WTC11 (cell line): ENCODE measurements at places on chromosomes 2 and 18. TPM values are rescaled to one million over a fixed set of nuclear protein-coding genes. Genes with fewer than 3 reads are reported as not detected.
A peak's percentile ranks its signal among the peaks of the same experiment; 100 is the strongest.

Gene SIX2
- total RNA-seq = 1.2 to 1.7 TPM (median 1.5 TPM) in 3 replicates

Gene NT5DC4
- not detected in 3 replicates for total RNA-seq

Gene FABP1
- total RNA-seq = 0.39 to 1.1 TPM (median 0.46 TPM) in 3 replicates

Gene PSTPIP2
- total RNA-seq = 1.9 to 2.5 TPM (median 1.9 TPM) in 3 replicates

Gene EVA1A
- total RNA-seq = 3.2 to 4.1 TPM (median 3.3 TPM) in 3 replicates

Gene HOXD10
- total RNA-seq = not detected in 3 replicates

Gene TWIST2
- 4.1 to 5.7 TPM (median 5.1 TPM) in 3 replicates for total RNA-seq

Gene TUBB6
- total RNA-seq = 137 to 240 TPM (median 149 TPM) in 3 replicates

Gene ANKRD23
- 2.5 to 4.1 TPM (median 3.2 TPM) in 3 replicates for total RNA-seq

Gene OR6B2
- total RNA-seq = not detected in 3 replicates

Gene TSPYL6
- not detected in 3 replicates for total RNA-seq

Gene RFTN2
- 1.1 to 1.9 TPM (median 1.5 TPM) in 3 replicates for total RNA-seq

Gene DSG1
- 0.07 to 0.09 TPM in 2 of 3 replicates, not detected in the other for total RNA-seq

DNA sequence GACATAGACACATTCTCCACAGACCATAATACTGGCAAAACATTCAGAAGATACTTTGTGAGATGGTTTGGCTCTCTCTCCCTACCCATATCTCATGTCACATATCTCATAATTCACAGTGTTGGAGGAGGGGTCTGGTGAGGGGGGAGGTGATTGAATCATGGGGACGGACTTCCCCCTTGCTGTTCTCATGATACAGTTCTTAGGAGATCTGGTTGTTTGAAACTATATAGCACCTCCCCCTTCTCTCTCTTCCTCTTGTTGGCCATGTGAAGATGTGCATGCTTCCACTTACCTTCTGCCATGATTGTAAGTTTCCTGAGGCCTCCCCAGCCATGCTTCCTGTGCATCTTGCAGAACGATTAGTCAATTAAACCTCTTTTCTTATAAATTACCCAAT lies 61.1 kb downstream of the HK2 start:
- peaks cover 22% of the 10 kb centered on the region for H3K4me1 ChIP-seq
- no peak for DNase-seq
- H3K27me3 ChIP-seq = no peaks in the 10 kb centered on the region
- H3K27ac ChIP-seq = peak overlapping the region; percentile 5; the same call in 1 of the 2 replicates
- H3K36me3 ChIP-seq = peaks cover 61% of the 10 kb centered on the region

DNA sequence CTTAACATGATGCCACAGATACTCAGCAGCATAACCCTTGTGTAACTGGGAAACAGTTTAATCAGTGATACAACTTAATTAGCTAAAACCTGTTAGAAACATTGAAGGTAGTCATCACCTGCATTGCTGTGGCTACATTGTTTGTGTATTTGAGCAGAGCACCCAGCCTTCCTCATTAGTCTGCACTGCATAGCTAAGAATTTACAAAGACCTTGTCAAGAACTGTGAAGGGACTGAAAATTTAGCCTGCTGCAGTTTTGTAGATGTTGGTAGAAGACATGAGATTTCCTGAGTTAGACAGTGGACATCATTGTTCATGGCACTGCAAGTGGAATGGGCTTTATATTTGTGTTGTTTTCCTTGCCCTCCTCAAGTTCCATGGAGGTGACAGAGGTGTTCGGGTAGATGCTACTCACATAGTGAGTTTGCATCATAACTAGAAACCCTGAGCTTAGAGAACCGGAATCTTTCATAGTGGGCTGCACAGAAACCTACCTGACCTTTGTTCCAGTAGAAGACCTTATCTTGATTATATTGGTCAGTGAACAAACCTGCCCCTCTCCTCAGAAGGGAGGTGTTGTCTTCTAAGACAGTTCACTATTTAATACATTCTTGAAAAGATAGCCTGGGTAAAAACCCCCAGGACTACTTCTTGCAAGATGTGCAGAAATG lies 12.5 kb downstream of the VAPA start:
- H3K27ac ChIP-seq = peak overlapping the region; percentile 83; the same call in 1 of the 2 replicates
- peaks cover 70% of the 10 kb centered on the region for H3K4me1 ChIP-seq
- no peak for DNase-seq
- H3K36me3 ChIP-seq = no peaks in the 10 kb centered on the region
- no peak overlapping the region for H3K4me3 ChIP-seq
- H3K27me3 ChIP-seq = no peaks in the 10 kb centered on the region

GRCh38 chr18:44896846-44897245 lies 216.2 kb downstream of the SETBP1 start:
- peaks cover 7% of the 10 kb centered on the region for H3K36me3 ChIP-seq
- H3K27ac ChIP-seq = no peak overlapping the region
- peaks cover 20% of the 10 kb centered on the region for H3K4me1 ChIP-seq
- no peak overlapping the region for H3K4me3 ChIP-seq
- no peak for DNase-seq

- H3K27ac ChIP-seq = no peak overlapping the region
- H3K36me3 ChIP-seq = peaks cover 9% of the 10 kb centered on the region
- no peaks in the 10 kb centered on the region for H3K27me3 ChIP-seq
- peaks cover 8% of the 10 kb centered on the region for H3K4me1 ChIP-seq
- DNase-seq = no peak
- H3K4me3 ChIP-seq = no peak overlapping the region
Observed at GRCh38 chr18:3782901-3783300, 332.9 kb downstream of the TGIF1 start.

DNA sequence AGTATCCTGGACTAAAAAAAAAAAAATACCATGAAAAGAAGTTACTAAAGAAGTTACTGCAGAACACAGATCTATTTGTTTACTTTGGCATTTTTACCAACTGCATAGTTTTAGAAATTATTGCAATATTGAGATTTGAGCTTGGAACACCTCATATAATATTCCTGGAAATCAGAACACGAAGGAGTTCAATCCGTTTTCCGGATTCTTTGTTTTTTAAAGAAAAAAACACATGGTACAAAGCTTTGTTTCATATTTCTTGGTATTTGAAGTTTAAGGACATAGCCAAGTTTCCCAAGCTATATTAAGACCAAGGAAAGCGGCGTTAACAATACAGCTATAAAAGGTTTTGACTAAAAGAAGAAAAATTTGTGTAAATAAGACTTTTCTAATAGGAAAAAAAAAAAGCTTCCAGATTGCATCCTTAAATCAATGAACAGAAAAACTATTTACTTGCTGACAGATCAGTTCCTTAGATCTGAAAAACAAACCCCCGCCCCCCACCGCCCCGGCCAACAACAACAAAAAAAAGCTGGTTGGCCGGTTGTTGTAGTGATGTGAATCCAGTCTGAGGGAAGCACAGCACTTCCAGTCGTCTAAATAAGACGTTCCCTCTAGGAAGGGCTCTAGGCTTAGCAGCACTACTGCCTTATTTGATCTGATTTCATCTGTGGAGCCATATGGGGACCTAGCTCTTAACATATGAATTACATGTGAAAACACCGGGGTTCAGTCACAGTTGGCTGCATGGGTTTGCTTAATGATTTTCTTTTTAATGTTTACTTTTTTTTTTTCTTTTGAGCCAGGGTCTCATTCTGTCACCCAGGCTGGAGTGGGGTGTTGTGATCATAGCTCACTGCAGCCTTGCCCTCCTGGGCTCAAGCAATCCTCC lies 2.5 kb upstream of the RHOB start:
- H3K27ac ChIP-seq = no peak overlapping the region
- no peak for DNase-seq
- peaks cover 18% of the 10 kb centered on the region for H3K4me1 ChIP-seq

GRCh38 chr2:200472853-200473464 lies 36.9 kb downstream of the KCTD18 start:
- H3K4me3 ChIP-seq = no peak overlapping the region
- H3K4me1 ChIP-seq = peaks cover 42% of the 10 kb centered on the region
- no peak for DNase-seq
- peak overlapping the region; percentile 48; the same call in 1 of the 2 replicates for H3K27ac ChIP-seq

- H3K36me3 ChIP-seq = peaks cover 4% of the 10 kb centered on the region
- H3K4me1 ChIP-seq = peaks cover 8% of the 10 kb centered on the region
- DNase-seq = no peak
- H3K27ac ChIP-seq = no peak overlapping the region
Observed at GRCh38 chr18:38297910-38298309, 732.3 kb upstream of the CELF4 start.

GRCh38 chr2:198187841-198188240 lies 383.4 kb downstream of the PLCL1 start:
- no peak for DNase-seq

DNA sequence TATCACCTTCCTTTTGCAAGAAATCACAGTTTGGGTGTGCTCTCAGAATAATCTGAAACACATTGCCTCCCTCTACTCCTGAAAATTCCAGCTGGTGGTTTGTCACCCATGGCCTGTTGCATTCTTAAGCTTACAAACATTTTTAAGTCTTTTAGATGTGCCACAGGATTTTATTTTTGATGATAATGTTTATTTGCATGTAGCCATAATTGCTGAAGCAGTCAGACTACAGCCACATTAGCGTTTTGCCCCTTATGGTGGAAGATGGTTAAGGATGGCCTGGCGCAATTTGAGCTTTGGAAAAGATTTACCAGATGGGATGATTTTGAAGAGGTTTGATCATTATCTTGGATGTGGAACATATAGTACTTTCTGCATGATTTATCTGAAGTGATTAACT lies 439.5 kb downstream of the MEIS1 start:
- no peak overlapping the region for H3K4me3 ChIP-seq
- no peak overlapping the region for H3K27ac ChIP-seq
- no peaks in the 10 kb centered on the region for H3K27me3 ChIP-seq
- no peaks in the 10 kb centered on the region for H3K4me1 ChIP-seq
- no peaks in the 10 kb centered on the region for H3K36me3 ChIP-seq
- DNase-seq = no peak

- no peak overlapping the region for H3K4me3 ChIP-seq
- DNase-seq = no peak
- H3K36me3 ChIP-seq = no peaks in the 10 kb centered on the region
- H3K4me1 ChIP-seq = peaks cover 42% of the 10 kb centered on the region
- peaks cover 33% of the 10 kb centered on the region for H3K27me3 ChIP-seq
- no peak overlapping the region for H3K27ac ChIP-seq
Observed at GRCh38 chr2:217332866-217333265, 473.0 kb upstream of the TNP1 start.

- no peak overlapping the region for H3K4me3 ChIP-seq
- no peaks in the 10 kb centered on the region for H3K36me3 ChIP-seq
- H3K27ac ChIP-seq = no peak overlapping the region
- no peak for DNase-seq
- H3K4me1 ChIP-seq = no peaks in the 10 kb centered on the region
Observed at GRCh38 chr18:55695091-55695490, 107.1 kb upstream of the TCF4 start.

GRCh38 chr2:231743376-231744116 lies 35.2 kb downstream of the PTMA start:
- H3K4me3 ChIP-seq = no peak overlapping the region
- H3K4me1 ChIP-seq = peaks cover 16% of the 10 kb centered on the region
- H3K27ac ChIP-seq = no peak overlapping the region
- no peaks in the 10 kb centered on the region for H3K27me3 ChIP-seq
- no peak for DNase-seq

DNA sequence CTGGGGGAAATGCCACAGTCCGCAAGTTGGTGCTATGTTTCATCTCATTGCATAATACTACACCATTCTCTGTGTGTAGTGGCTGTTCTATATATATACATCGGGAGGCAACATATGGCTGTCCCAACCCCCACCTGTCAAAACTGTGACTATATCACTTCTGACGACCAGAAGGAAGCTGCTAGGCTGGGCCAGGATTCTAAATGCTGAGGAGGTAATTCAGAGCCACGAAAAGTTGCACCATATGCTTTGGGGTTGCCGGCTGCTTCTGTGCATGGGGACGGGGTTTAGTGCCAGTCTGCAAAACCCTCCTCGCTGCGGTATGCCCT lies 117.3 kb downstream of the MSH2 start:
- DNase-seq = no peak
- H3K36me3 ChIP-seq = 0 out of 2 replicates have a peak, but pooled peaks cover 5% of the 10 kb centered on the region
- H3K4me1 ChIP-seq = peaks cover 24% of the 10 kb centered on the region
- H3K4me3 ChIP-seq = 0 out of 2 replicates have a peak overlapping the region, but pooled peaks have one; percentile 6
- peaks cover 3% of the 10 kb centered on the region; the same call in 1 of the 2 replicates for H3K27me3 ChIP-seq
- no peak overlapping the region for H3K27ac ChIP-seq

- H3K36me3 ChIP-seq = no peaks in the 10 kb centered on the region
- H3K27me3 ChIP-seq = no peaks in the 10 kb centered on the region
- H3K4me1 ChIP-seq = peaks cover 20% of the 10 kb centered on the region
- no peak overlapping the region for H3K4me3 ChIP-seq
- no peak for DNase-seq
Observed at GRCh38 chr2:173221132-173221695, 133.5 kb upstream of the CDCA7 start.

DNA sequence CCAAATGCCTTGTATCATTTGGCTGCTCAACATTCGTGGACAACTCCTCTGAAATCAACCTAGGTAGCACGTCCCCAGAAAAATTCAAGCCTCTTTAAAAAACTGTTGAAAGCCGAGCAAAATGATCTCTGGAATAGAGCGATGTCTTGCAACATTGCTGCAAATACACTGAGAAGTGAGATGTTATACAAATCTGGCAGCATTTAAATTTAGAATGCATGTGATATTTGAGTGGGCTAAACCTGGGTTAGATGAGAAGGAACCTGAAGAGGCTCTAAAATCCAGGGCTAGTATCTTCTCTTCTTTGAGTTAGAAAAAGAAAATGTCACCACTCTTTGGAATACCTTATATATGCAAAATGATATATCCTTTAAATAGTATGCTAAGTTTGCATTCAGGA lies 81.5 kb upstream of the ZBTB14 start:
- no peaks in the 10 kb centered on the region for H3K36me3 ChIP-seq
- H3K27ac ChIP-seq = no peak overlapping the region
- DNase-seq = no peak
- H3K27me3 ChIP-seq = no peaks in the 10 kb centered on the region

DNA sequence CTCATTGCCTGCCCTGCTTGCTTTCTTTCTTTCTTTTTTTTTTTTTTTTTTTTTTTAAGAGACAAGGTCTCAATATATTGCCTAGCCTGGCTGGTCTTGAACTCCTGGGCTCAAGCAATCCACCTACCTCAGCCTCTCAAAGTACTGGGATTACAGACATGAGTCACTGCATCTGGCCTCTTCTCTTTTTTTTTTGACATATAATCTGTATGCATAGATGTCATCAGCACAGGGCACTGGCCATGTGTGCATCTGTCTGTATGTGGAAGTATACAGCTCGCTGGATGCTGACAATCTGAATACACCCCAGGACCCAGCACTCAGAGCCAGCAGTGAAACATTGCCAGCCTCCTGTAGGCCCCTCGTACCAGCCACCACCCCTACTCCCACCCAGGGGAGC lies 49.5 kb downstream of the TFCP2L1 start:
- H3K27ac ChIP-seq = no peak overlapping the region
- H3K27me3 ChIP-seq = no peaks in the 10 kb centered on the region
- no peak overlapping the region for H3K4me3 ChIP-seq
- no peak for DNase-seq
- no peaks in the 10 kb centered on the region for H3K4me1 ChIP-seq

GRCh38 chr18:61710082-61710620 lies 182.7 kb downstream of the RNF152 start:
- H3K4me1 ChIP-seq = peaks cover 4% of the 10 kb centered on the region
- H3K4me3 ChIP-seq = no peak overlapping the region

DNA sequence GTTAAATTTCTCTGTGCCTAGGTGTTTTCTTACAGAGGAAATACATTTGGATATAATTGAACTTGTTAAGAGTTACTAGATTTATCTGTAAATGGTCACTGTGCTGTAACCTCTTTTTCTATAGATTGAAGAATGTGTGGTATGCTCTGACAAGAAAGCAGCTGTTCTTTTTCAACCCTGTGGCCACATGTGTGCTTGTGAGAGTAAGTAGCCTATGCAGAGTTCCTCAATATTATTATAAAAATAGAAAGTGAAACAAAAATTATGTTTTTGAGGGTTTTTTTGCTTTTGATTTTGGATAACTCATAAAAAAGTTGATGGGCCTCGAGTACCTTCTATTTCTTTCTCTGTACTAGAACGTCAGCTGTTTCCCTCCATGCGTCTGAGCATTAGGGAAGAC lies 112.4 kb downstream of the MIB1 start:
- no peak for DNase-seq
- H3K27me3 ChIP-seq = no peaks in the 10 kb centered on the region
- no peaks in the 10 kb centered on the region; the same call in 1 of the 2 replicates for H3K4me1 ChIP-seq
- H3K27ac ChIP-seq = no peak overlapping the region
- H3K36me3 ChIP-seq = peaks cover 21% of the 10 kb centered on the region
- H3K4me3 ChIP-seq = no peak overlapping the region
